ENCODE measurements at places on chromosomes 7 and 10.

- DNase-seq: no peak
Measured at GRCh38 chr10:63204667-63205391, 71.7 kb downstream of the NRBF2 start.

GRCh38 chr10:60443346-60443745, 53.7 kb upstream of the ANK3 start:
- no peak for DNase-seq

DNA sequence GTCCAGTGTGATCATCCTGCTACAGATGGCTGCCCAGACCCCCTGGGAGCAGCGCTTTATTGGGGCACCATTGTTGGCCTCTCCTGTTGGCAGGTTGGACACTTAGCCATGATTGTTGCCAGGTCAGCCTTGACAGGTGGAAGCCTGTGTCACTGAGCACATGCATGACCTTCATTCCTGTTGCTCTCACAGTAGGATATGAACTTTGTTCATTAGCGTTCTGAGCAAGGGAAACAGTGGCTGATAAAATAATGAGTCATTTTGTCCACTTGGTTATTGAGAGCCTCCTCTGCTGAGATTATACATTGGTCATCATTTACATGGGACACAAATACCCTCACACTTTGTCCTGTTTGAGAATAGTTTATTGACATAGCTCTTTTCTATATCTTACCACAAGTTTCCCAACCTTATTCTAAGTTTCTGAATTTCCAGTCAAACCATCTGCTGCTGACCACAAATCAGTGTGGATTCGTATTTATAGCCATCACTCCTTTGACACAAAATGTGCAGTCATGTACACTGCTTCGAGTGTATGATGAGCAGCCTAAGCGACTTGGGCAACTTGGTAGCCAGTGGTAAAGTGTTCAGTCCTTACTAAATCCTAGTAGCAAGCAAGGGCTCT, 102.6 kb downstream of the TPST1 start:
- DNase-seq: no peak

DNA sequence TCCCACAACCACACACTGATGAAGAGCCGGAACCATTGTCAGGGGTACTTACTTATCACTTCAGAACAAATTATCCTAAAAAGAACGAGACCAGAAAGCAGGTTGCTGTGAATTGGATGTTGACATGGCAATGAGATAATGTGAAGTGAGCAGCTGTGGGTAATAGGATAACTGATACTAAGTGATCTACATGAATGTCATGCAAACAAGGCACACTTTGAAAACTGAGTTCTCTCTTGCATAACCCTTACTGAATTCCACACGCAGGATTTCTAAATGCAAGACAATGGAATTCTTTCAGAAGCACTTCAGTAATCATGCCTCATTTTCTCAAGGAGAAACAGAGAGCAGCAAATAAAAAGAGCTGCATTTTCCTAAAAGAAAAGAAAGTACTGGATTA, 242.5 kb upstream of the TMEM229A start:
- DNase-seq: no peak

DNA sequence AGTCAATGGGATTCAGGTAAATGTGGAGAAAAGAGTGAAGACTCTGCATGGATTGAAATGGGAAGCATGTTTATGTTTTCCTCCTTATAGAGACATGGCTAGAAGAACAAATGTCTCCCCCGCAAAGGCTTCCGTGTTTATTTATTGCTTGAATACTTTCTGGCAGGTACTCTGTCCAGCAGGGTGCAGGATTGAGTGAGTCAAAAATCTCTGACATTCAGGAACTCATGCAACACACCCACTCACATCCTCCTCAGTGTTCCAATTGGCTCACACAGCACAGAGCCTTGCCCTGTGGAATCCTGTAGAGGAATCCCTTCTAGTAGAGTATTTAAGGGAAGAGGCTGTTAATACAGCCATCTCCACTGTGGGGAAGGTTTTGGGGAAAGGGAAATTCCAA, 290.3 kb upstream of the VWC2 start:
- DNase-seq: peak; percentile 46

- DNase-seq: no peak
Measured at GRCh38 chr7:29447828-29448227, 115.8 kb upstream of the PRR15 start.

GRCh38 chr7:106659963-106660861, 746 bp downstream of the CCDC71L start:
- DNase-seq: peak; percentile 94

GRCh38 chr7:30276203-30276900, 8.0 kb upstream of the ZNRF2 start:
- DNase-seq: peak; percentile 93

DNA sequence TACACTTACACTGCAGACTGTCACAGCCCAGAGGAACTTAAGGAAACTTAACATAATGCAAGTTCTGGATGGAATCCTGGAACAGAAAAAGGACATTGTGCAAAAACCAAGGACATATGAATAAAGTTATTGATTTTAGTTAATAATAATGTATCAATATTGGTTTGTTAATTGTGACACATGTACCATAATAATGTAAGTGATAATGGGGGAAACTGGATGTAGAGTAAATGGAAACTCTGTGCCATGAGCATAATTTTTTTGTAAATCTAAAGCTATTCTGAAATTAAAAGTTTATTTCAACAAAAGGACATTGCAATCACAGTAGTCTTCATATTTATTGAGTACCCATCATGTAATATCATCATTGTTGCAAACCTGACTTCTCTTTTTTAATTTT, 107.2 kb downstream of the VTI1A start:
- no peak for DNase-seq

- no peak for DNase-seq
Measured at GRCh38 chr10:88541116-88541626, 41.9 kb downstream of the RNLS start.

GRCh38 chr10:16392531-16393069, 44.2 kb upstream of the PTER start:
- no peak for DNase-seq

- DNase-seq: no peak
Measured at GRCh38 chr7:34752929-34753328, 94.9 kb downstream of the NPSR1 start.

DNA sequence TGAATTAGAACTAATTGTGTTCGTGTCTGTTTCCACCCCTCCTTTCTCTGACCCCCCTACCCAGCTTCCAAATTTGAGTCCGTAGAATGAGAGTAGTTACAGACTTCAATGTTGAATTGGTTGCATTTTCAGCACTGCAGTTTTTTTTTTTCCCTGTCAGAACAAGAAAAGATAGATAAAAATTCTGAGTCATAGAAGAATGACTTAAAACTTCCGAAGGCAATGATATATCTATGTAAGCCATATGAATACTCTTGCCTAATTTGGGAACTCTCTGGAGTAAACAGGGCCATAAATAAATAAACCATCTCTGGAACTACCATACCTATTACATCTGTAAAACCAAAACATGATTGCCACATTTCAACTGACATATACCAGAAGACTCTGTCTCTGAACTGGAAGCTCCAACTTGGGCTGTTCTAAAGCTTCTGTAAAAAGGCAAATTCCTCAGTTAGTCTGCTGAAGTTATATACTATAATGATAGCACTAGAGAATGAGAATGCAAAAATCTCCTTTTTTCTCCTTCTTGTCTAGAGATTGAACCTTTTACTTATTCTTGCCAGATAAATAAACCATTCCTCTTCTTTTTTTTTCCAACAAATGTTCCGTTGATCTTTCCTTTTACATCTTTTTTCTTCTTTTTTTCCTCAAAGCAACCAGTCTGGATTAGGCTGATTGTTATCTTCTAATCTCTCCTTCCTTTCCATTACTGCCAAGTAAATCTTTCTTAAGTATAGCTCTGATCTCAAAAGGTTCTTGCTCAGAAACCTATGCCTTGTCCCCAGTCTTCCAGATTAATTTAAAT, 23.5 kb downstream of the VCL start:
- DNase-seq: no peak

- DNase-seq: no peak
Measured at GRCh38 chr7:135333946-135334345, 100.3 kb downstream of the STRA8 start.

DNA sequence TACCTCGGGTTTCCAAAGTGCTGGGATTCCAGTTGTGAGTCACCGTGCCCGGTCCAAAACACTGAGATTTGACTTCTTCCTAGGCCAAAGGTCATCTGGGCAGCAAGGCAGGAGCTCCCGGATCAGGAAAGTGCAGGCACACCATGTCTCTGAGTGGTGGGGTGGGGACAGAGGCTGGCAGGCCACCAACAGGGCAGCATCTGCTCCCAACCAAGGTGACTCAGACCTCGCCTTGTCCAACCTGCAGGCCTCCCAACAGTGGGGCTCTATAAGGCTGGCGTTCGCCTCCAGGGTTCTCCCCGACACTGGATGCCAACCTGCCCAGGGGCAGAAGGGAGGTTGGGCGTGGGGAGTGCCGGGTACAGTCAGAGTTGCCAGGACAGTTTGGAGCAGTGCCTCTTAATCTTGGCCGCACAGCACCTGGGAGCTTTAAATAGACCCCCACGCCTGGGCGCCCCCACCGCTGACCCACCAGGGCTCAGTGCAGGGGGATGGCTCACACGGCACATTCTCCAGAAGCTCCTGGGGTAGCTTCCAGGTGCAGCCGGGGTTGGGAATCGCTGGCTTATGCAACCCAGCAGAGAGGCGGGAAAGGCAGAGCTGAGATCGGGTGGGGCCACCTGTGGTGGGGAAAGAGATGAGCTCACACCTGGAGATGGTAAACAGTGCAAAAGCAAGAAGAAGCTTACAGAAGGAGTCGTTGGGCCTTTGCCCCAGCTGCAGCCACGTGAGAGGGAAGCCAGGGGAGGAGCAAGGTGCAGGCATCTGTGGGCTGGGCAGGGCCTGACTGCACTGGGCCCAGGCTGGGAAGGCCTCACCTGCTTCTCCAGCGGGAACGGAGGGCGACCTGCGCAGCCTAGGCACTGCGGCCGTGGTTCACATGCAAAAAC, 10.9 kb downstream of the CALML5 start:
- no peak for DNase-seq

DNA sequence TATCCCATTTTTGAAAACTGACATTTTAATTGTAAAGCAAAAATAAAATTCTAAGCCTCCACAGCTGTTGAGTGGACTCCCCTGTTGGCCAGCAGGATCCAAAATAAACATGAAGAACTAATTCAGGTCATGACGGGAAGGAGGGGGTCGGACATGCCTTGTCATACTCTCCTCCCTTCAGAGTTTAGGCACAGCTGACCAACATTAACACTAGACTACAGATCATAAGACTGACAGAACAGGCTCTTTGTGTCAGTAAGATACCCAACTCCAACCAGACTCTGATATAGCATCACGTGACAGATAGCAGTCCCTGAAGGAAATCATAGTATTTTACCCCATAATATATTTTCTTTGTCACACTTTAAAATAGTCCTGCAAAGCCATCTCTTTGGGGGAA, 20.9 kb upstream of the ZNF12 start:
- no peak for DNase-seq

GRCh38 chr7:157445246-157445955, 108.6 kb downstream of the DNAJB6 start:
- DNase-seq: no peak

GRCh38 chr7:47024991-47025390, 556.9 kb downstream of the TNS3 start:
- no peak for DNase-seq

GRCh38 chr7:134941952-134942351, 44.4 kb upstream of the AGBL3 start:
- DNase-seq: no peak

- DNase-seq: no peak
Measured at GRCh38 chr7:129728875-129729467, 117.5 kb downstream of the NRF1 start.

- no peak for DNase-seq
Measured at GRCh38 chr7:42726066-42726785, 185.6 kb downstream of the C7orf25 start.

GRCh38 chr10:131723297-131724168, 177.3 kb upstream of the PPP2R2D start:
- DNase-seq: no peak

GRCh38 chr10:116800286-116800929, 48.9 kb upstream of the ENO4 start:
- DNase-seq: no peak

DNA sequence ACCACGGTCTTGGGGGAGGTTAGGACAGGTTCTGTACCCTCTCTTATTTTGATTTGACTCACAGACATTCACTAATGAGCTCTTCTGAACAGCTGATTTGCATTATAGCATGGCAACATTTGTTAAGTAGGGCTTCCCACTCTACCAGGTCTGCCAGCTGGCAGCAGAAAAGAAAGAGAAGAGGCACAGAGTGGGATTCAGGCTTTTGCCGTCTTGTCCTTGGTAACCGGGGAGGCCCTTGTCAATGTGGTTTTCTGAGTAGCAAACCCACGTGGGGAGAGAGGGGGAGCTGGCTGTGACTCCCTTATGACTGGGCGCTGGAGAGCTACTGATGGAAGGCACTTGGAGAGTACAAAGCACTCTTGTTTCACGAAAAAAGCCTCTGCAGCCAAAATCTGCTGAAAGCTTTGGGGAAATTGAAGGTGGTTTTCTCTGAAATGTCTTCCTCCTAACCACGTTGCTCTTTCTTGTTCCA, 355.3 kb upstream of the GALNT17 start:
- no peak for DNase-seq

All from NAMALWA (cell line).